ENCODE measurements at places on chromosomes 7 and 10.
A peak's percentile ranks its signal among the peaks of the same experiment; 100 is the strongest.

- DNase-seq: no peak
These were observed 147.1 kb downstream of the LRRC4 start for GRCh38 chr7:127884066-127884559.

DNA sequence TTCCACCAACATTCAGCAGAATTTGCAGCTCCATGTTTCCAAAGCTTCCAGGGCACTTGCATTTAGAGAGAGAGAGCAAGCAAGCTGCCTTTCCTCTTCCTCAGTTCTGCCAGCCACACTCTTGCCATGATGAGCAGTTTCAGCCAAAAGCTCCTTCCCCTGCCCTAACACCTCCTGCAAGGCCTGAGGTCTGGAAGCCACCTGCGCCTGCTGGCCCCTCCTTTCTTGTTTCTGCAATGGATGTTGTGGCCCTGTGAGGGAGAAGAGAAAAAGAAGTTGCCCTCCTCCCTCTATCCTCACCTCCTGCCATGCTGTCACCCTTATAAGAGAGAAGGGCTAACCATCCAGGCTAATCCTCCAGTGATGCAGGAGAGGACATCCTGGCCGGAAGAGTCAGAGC lies 48.7 kb downstream of the IKZF1 start:
- no peak for DNase-seq

GRCh38 chr7:20284003-20284770 lies 46.5 kb upstream of the ITGB8 start:
- no peak for DNase-seq

DNA sequence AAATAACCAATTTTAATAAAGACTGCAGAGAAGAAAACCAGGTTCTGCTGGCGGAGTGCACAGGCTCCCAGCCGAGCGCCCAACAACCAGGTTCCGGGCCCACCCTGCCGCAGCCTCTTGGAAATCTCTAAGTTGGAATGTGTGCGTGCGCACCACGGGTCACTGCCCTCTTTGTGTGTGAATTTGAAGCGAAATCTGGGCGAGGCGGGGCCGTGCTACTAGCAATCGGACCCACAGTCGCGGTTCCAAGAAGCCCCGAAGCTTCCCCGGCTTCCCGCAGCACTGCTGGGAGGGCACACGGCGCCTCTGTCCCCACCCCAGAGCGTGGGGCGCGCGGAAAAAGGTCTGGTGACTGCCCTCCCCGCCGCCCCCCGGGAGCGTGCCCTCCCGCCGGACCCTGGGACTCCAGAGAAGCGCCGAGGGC lies 666 bp upstream of the MAP3K8 start:
- DNase-seq: peak; percentile 36

DNA sequence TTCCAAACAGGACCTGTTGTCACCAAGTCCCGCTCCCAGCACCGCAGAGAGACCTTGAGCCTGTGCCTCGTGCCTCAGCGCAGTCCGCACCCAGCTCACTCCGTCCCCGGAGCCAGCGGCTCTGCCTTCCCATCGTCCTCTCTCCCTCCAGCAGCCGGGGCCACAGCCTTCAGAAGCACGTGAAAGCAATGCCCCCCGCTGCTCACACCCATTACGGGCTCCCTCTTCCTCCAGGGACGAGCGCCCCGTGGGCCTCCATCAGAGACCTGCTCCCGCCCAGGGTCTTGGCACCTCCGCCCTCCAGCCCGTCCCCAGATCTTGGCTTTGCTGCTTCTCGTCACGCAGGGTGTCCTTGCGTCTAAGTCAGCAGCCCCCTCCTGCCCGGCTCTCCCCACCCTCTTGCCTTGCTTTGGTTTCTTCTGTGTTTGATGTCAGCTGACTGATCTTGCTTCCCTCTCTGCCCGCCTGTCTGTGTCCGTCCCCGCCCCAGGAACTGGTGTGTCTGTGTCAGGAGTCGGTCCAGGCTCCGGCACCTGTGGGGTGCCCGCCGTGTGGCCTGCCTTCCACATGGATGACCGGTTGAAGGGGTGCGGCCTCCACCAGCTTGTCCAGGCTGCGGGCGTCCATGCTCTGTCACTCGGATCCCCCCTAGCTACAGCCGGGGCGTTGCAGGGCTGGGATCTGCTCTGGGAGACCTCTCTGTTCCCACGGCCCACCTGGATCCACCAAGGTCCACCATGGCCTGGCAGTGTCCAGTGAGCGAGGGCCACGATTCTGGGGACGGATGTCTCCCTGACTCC lies 61.9 kb downstream of the FOXL3 start:
- DNase-seq: no peak

DNA sequence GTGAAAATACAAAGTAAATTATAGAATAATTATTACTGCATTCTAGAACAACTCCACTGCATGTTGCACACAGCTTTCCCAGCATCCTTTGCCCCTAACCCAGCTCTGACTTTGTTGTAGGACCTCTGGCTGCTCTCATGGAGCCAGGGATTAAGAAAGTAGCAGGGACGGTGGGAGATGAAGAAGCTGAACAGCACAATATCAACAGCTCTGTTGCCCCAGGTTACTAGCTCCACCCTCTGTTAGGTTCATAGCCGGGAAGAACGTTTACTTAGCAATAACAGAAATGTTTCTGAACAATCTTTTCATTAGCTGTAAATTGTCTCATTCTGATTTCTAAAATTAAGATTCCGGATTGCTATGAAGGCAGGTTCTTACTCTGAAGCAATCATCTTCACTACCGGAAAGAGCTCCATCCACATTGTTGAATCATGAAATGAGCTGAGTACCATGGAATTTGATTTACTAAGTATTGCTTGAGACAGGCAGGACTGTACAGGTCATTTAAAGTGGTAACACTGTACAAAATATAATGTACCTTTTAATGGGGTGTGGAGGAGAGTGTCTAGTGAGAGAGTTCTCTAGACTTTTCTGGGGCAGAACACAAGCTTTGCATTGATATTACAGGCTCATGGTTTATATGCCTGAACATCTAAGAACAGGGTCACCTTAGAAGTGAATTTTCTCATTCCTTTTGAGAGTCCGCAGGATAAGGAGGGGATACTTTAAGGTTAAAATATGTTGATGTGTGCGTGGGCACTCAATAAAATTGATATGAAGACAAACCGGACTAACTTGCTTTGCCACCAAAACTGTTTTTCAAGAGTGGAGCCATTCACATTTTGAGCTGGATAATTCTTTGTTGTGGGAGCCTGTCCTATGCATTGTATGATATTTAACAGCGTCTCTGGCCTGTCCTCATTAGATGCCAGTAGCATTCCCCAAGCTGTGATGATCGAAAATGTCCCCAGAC lies 20.8 kb upstream of the RAB18 start:
- DNase-seq: no peak

DNA sequence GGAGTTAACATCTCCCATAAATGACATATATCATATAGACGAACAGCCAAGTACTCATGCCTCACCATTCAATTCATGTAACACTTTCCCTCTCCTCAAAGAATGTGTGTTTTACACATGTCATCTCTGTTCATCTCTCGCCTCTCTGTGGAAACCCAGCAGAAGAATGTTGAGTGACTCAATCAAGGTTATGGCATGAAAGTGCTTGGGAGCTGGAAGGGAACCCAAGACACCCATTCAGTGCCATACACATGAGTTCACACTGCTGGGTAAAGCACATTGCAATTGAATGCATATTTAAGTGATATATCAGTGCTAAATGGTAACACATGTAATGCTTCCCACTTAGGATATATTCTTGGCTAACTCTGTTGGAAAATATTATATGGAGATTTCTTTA lies 322.9 kb downstream of the PTEN start:
- DNase-seq: no peak

GRCh38 chr10:85524001-85524666 lies 842.5 kb downstream of the GRID1 start:
- no peak for DNase-seq

DNA sequence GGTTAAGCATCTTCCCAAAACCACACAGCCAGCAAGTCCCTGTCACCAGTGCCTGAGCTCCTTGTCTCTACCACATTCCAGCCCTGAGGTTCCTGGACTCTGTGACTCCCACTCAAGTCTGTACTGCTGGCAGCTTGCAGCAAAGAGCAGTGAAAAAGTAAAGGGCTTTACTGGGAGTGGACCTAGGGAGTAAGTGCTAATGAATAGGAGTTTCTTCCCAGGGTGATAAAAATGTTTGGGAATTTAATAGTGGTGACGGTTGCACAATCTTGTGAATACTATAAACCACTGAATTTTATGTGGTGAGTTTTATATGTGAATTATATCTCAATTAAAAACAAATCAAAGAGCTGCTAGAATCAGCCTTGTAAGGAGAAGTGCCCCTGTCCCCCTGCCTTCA lies 22.6 kb downstream of the HSPA12A start:
- no peak for DNase-seq

DNA sequence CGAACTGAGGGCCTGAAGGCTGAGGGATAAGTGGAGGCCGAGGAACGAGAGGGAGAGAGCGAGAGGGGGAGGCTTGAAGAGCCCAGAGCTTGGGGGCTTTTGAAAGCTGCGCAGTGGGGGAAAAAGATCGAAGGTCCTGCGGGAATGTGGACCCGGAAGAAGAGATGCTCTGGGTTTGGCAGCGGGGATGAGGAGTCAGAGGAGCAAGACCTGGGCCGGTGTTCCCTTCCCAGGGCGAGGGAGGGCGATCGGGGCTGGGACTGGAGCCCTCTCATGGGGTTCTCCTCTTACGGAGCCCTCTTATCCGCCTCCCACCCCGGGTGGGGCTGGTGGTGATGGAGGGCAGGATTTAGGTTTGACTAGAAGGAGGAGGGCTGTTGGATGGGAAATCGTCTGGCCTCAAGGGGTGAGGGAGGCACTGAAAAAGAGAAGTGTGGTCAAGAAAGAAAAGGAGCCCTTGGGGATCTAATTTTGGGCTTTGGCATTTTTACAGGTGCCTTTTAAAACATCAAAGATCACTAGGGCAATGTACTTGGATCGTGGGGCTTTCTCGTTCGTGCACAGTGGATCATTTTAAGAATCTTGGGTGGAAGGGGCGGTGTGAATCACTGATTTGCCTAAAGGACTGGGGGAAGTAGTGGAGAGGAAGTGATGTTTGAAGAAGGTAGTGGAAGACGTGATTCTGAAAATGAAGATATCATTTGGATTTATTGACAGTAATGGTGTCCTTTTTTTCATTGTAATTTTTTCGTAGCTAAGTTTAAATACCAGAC lies 637 bp downstream of the SAMD8 start:
- peak; percentile 21 for DNase-seq

All from stimulated activated CD4-positive, alpha-beta T cell treated with anti-CD3 and anti-CD28 coated beads, Interleukin-4, amount 100 ng/mL, for 48 hours (primary cell).